Fibroblast of lung (primary cell): ENCODE measurements at places on chromosomes 7 and 10. TPM values are rescaled to one million over a fixed set of nuclear protein-coding genes. Genes with fewer than 3 reads are reported as not detected.

GRCh38 chr7:22932896-22933295 lies 81.0 kb downstream of the HYCC1 start:
- H3K36me3 ChIP-seq, result no peaks in the 10 kb centered on the region
- H3K27me3 ChIP-seq, result no peaks in the 10 kb centered on the region
- no peak for DNase-seq

- H3K27ac ChIP-seq, result no peak overlapping the region
- H3K4me3 ChIP-seq, result no peak overlapping the region
- peaks cover 6% of the 10 kb centered on the region for H3K4me1 ChIP-seq
- DNase-seq, result peak; percentile 16
- no peaks in the 10 kb centered on the region for H3K27me3 ChIP-seq
Measured at GRCh38 chr10:133274751-133275683, 1.7 kb downstream of the ADAM8 start.

Gene GPR37
- 6.9 and 20.6 TPM in 2 replicates for total RNA-seq

Gene SPDYE6
- not detected in 2 replicates for total RNA-seq

Gene INSYN2A
- 0.51 and 0.66 TPM in 2 replicates for total RNA-seq
